ENCODE measurements at places on chromosomes 4 and X. TPM values are rescaled to one million over a fixed set of nuclear protein-coding genes. Genes with fewer than 3 reads are reported as not detected.

CCKAR gene
- total RNA-seq, result not detected

SPANXA2 gene
- not detected for total RNA-seq

DDX53 gene
- total RNA-seq, result not detected

VSIG1 gene
- total RNA-seq, result 9.0 TPM

GRSF1 gene
- total RNA-seq, result 71.0 TPM

AR gene
- 0.48 TPM for total RNA-seq

COX7B2 gene
- not detected for total RNA-seq

TEX11 gene
- total RNA-seq, result not detected

PNMA5 gene
- total RNA-seq, result 0.09 TPM

EDA2R gene
- 4.2 TPM for total RNA-seq

NXT2 gene
- 13.0 TPM for total RNA-seq

RASSF6 gene
- total RNA-seq, result not detected

GPC3 gene
- total RNA-seq, result 0.59 TPM

OPHN1 gene
- 0.27 TPM for total RNA-seq

FMR1NB gene
- total RNA-seq, result not detected

GABRE gene
- total RNA-seq, result not detected

LRAT gene
- total RNA-seq, result not detected

ALAS2 gene
- total RNA-seq, result not detected
